ENCODE measurements at places on chromosomes 2 and 18.

DNA sequence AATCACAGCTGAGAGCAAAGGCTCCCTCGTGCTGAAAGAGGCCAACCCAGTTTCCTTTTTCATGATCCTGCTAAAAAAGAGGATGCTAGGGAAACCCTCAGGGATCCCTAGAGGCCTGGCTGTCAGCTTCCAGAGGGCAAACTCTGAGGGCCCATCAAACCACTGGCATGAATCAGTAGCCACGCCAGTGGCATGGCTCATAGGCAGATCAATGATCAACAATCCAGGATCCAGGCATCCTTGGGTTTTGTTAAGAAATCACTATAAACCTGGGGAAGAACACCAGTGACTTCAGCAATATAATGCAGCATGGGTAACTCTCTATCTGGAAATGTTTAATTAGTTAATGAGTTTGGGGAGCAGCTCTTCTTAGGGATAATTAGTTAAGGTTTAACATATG lies 286.5 kb downstream of the C1D start:
- ATAC-seq = no peak

- no peak for ATAC-seq
These were observed 27.2 kb downstream of the ANKRD29 start for GRCh38 chr18:23635283-23636070.

DNA sequence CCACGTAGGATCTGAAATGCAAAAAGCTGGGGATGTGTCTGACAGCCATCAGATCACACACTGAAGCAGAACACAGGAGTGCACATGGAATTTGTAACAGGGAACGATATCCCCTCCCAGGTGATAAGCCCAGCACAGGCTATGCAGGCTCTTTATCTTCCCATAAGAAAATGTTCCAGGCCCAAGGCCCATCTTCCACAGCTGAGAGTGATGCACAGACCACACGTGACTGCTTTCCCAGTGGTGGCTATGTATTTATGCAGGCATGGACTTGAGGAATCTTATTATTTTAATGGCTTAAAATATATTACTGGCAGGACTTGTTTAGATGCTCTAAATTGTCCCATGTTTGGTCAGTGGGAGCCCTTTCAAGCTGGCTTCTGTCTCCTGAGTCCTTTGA lies 70.5 kb upstream of the AFF3 start:
- ATAC-seq = no peak

GRCh38 chr2:119496682-119497081 lies 27.6 kb downstream of the SCTR start:
- no peak for ATAC-seq

- no peak for ATAC-seq
These were observed 108.8 kb downstream of the MTCL1 start for GRCh38 chr18:8814206-8814605.

GRCh38 chr2:9782197-9782719 lies 61.0 kb upstream of the TAF1B start:
- peak; percentile 42 for ATAC-seq

GRCh38 chr2:168773719-168774521 lies 28.5 kb upstream of the NOSTRIN start:
- ATAC-seq = no peak

DNA sequence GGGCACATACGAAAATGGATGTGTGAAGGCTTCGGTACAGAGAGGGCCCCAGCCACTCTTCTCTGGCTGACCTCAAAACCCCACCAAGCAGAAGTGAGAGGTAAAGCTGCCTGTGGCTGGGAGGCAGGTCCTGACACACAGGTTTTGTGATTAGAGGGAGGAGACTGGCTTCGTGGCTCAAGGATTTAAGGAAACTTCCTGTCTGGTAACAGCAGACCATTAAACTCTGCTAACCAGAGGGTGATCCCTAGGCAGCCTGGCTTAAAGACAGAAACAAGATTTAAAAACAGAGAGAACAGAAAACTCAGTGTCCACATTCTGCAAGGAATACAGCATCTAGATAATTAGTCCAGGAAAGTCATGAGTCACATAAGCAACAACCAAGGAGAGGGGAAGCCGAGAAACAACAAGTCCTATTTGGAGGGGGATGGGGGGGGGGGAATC lies 101.9 kb downstream of the NFATC1 start:
- peak; percentile 94 for ATAC-seq

DNA sequence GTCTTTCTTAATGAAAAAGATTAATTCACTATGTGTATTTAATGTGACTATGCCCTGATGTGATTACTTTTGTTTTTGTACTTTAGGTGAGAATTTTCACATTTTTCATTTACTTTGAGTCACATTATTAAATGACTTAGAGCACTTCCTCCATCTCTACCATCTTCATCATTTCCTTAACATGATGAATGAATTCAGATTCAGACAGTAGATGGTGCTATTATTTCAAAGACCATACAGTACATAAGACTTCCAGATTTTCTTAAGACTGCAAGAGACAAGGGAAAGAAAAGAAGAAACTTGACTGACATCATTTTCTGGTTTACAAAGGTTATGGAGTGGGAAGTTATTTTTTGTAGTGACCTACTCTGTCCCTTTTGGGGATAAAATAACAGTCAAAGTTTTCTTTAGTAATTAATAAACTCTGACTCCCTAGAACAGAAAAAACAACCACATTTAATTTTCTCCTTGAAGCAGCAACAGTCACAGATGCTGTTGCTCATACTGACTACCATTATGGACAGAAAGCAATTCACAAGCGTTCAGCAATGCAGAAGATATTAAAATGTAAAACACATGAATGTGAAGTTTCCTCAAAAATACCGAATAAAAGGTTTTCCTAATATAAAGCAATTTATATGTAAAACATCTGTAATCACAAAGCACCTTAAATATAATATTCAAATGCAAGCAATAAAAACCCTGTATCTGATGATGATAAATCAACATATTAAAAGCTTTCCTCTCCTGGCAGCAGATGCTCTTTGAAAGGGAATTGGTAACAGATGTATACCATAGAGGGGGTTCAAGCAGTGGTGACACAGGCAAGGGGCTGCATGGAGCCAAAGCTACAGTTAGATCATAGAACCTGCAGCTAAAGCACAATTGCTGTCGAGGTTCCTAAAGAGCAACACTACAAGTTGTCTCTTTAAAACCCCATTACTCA lies 1010.9 kb upstream of the NXPH2 start:
- ATAC-seq = no peak

DNA sequence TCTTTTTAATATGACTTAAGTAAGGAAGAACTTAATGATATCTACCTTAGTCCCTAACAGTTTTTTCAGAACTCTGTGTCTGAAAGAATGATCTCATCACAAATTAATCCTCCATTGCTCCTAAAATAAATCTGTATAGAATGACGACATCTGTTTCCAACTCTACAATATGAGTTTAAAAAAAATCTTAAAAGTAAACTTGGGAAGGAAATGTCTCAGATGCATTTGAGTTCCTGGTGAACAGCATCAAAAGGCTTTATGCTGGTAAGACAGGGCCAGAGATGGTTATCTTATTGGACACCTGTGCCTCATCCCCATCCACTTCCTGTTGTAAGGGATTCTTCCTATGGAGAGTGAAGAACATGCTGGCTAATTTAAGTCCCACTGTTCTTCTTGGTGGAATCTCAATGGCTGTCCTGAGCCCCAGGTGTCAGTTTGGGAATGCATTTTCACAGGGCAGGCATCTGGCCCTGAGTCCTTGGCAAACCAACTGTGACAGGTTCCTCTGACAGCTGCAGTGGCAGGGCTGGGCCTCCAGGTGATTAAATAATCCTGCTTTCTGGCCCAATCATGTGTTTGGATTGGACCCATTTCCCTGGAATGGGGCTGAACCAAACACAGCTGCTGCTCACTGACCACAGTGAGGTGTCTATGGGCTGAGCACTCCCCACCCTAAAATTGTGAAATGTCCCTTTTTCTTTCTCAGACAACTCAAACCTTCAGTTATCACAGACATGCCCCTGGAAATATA lies 12.9 kb upstream of the NCKAP5 start:
- ATAC-seq = no peak

DNA sequence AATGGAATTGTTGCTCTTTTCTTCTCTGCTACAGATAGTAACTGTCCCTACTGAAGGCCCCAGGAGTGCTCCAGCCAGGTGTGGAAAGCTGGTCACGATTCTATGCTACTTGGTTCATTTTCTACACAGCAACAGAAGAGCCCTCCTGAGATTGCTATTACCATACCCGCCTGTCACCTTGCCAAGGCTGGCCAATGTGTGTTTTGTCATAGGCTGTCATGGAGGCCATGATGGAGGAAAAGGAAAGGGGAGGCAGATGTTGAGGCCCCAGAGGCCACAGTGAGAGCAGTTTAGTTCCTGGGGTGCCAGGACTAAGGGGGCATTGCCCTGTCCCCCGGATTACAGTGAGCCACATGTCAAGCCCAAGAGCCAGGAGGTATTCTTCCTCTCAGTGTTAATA lies 952 bp downstream of the ELMOD3 start:
- ATAC-seq = no peak

- no peak for ATAC-seq
These were observed 66.5 kb upstream of the TLK1 start for GRCh38 chr2:171227066-171227782.

DNA sequence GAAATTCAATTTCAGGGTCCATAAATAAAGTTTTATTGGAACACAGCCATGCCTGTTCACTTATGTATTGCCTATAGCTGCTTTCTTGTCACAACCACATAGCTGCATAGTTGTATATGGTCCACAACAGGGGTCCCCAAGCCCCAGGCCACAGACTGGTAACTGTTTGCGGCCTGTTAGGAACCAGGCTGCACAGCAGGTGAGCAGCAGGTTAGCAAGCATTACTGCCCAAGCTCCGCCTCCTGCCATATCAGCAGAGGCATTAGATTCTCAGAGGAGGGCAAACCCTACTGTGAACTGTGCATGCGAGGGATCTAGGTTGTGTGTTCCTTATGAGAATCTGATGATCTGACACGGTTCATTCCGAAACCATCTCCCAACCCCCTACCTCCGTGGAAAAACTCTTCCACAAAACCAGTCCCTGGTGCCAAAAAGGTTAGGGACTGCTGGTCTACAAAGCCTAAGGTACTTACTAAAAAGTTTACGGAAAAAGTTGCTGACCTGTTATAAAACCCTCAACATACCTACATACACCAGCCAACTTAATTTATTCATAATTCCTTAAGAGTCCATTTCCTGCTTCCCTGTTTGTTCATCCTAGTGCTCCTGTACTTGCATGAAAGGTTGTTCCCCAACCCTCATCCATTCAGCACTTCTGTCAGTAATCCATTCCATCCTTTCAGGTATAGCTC lies 40.1 kb downstream of the NDUFAF7 start:
- no peak for ATAC-seq

DNA sequence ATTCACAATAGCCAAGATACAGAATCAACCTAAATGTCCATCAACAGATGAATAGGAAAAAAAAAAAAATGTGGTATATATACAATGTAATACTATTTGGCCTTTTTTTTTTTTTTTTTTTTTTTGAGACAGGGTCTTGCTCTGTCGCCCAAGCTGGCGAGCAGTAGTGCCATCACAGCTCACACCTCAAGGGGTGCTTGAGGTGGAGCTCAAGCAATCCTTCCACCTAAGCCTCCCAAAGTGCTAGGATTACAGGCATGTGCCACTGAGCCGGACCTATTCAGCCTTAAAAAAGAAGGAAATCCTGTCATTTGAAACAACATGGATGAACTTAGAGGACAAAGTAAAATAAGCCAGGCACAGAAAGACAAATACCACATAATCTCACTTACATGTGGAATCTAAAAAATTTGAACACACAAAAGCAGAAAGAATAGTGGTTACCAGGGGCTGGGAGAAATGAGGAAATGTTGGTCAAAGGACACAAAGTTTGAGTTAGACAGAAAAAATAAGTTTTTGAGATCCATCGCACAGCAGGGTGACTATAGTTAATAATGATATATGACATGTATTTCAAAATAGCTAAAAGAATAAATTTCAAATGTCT lies 26.0 kb downstream of the TLK1 start:
- no peak for ATAC-seq

DNA sequence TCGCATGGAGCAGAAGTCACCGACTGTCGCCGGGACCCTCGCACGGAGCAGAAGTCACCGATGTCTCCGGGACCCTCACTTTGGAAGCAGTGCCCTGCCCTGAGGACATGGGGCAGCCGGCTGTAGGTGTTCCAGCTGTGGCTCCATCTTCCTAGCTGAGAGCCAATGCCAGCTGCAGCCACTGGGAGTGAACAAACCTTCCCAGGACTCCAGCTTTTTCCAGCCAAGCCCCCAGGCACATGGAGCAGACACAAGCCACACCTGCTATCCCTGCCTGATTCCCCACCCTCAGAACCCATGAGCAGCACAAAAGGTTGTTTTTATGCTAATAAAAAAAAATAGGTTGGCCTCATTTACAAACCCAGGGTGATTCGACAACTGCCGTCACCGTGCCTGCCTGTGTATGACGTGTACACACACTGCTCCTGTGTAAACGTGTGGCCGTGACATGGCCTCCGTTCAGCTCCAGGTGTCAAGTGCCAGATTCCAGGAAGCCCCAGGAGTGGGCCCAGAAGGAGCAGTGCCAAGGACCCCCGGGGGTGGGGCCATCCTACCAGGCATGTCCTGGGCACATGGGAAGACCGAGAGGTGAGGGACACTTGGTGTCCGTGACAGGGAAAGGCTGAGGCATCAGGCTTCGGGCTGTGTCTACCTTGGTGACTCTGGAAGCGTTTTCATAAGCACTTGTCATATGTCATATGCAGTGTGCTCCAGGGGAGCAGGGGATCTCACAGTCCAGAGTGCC lies 91.5 kb downstream of the EIPR1 start:
- ATAC-seq = no peak

GRCh38 chr2:160928854-160929301 lies 231.3 kb upstream of the TANK start:
- no peak for ATAC-seq

- peak; percentile 94 for ATAC-seq
These were observed 104.9 kb downstream of the ANKRD44 start for GRCh38 chr2:197205585-197206215.

- no peak for ATAC-seq
These were observed 77.1 kb upstream of the TGFA start for GRCh38 chr2:70630761-70631160.

DNA sequence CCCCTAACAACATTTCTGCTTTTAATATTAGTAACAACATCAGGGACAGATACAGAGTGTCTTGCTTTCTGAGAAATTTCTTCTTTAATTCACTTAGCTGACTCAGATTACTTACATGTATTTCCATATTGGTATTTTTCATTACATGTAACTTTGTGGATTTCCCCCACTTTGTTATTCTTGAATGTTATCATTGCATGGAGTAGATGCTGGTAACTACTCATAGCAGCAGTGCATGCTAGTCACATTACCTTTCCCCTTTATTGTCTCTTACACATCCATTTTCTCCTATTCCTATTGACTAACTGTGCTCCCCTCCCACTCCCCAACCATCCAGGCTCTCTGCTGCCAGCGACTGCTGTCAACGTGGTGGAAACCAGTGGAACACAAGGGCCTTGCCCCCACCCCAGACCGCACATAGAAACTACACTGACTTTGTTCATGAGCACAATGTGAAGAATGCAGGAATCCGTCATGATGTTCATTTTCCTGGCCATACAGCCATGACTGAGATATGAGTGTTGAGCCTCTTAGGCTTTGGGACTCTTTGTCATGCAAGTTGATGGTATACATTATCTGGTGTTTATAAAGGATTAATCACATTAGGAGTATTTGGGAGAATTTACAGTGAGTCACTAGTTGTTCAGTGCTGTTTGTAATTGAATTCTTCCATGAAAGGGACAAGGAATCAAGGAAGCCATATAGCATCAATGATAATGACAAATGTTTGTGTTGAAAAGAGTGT lies 91.0 kb downstream of the EPB41L5 start:
- no peak for ATAC-seq

Data from stimulated activated memory B cell treated with anti-CD40 and anti-IgM and Interleukin-4, amounts not matched to agents 10 μg/mL and 1 μg/mL and 100 μg/mL, for 72 hours (primary cell).